AG10803 (cell line): ENCODE measurements at places on chromosomes 2 and 18.

- DNase-seq, result peak; percentile 15
These were observed 52.2 kb downstream of the C1QL2 start for GRCh38 chr2:119106301-119106897.

- DNase-seq, result no peak
These were observed 214.2 kb downstream of the BCL11A start for GRCh38 chr2:60339286-60339685.

GRCh38 chr2:33598561-33599174 is 431 bp downstream of the FAM98A start:
- DNase-seq, result peak; percentile 49

DNA sequence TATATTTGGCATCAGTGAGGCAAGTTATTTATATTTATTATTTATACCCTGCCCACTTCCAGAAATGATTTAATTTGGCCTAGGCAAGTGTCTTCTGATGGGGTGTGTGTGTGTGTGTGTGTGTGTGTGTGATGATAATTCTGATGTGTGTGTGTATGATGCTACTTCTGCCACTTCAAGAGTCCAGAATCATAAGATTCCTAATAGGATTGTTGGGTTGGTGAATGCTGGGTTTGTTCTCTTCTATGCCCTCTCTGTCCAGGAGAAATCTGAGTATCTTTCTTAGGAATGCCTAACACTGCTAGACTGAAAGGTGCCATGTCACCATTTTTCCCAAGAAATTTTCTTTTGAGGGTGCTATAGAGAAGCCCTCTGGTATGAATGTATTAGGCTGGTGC is 122.5 kb downstream of the SPTBN1 start:
- no peak for DNase-seq

DNA sequence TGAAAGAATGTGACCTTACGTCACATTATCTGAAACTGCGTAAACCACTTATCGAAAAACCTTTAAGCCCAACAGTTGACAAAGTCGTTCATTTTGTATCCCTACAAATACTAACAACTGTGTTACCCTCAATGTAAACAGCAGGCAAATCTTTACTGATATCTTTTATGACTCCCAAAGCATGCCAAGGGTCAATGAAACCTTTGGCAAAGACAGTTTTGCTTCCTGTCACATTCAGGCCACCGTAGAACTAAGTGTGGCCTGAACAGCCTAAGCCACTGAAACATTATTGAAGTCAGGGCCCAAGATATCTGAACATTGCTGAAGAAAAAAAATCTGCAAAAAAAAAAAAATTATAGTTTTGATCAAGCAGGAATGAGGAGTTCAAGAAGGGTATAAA is 77.3 kb downstream of the FAM124B start:
- no peak for DNase-seq

GRCh38 chr2:105812180-105813044 is 67.7 kb downstream of the NCK2 start:
- DNase-seq, result peak; percentile 58

DNA sequence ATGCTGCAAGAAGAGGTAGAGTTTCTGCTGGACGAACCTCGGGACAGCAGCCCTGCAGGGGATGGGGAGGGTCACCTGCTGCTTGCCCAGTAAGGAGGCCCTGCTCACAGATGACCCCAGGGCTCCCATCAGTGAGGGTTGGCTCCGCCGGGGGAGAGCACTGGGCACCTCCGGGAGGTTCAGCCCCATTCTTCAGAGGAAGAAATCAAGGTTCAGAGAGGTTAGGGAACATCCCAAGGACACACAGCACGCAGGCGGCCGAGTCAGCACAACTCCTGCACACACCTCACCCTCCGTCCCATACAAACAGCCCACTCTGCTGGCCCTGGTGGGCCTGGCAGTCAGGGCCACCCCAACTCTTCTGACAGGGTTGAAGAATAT is 11.7 kb upstream of the CCDC74B start:
- DNase-seq, result no peak

- no peak for DNase-seq
These were observed 66.7 kb downstream of the COPS8 start for GRCh38 chr2:237152361-237152760.

DNA sequence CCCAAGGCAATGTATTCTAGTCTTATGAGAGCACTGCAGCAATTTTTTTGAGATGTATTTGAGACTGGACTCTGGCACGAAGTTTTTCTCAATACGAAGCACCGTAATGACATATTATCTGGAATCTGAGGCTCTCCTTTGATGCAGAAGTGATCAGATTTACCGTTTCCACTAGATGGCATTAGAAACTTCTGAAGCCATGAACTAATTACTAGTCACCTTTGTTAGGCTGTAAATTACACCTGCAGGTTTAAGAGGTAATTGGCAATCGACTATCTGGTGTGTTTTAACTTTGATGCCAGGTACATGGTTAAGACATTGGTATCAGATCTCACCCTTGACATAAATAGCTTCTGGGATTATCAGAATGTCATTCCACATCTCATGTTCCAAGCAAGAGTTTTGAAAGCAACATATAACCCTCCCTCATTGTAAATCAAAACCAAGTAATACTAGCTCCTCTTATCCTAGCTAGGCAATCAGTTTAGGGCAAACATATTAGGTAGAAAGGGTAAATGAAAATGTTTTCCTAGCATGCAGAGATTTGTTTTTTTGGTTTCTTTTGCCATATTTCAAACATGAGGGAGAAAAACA is 254.6 kb upstream of the SPRED2 start:
- no peak for DNase-seq

DNA sequence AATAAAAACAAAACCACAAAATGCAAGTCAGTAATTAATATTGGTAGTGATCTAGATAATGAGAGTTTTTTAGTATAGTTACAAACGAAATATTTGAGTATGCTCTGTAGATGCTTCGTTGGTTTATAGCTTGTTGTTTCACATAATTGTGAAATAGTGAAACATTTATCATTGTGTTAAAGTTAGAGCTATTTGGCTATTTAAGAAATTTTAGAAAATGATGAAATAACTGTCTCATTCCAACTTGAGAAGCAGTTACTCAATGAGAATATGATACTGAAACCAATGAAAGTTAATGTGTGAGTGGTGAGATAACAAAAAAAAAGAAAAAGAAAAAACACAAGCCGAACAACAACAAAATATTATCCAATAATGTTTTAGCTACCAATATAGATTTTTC is 475.6 kb upstream of the ZEB2 start:
- peak; percentile 76 for DNase-seq

GRCh38 chr2:204730603-204731002 is 185.3 kb downstream of the PARD3B start:
- no peak for DNase-seq

- DNase-seq, result peak; percentile 98
These were observed 775.5 kb downstream of the RNF144A start for GRCh38 chr2:7692657-7693161.

GRCh38 chr18:74337155-74337911 is 21.7 kb downstream of the C18orf63 start:
- no peak for DNase-seq

GRCh38 chr2:237723602-237724001 is 75.0 kb upstream of the RBM44 start:
- peak; percentile 44 for DNase-seq

GRCh38 chr18:53534695-53535094 is 689.8 kb downstream of the MBD2 start:
- peak; percentile 1 for DNase-seq

DNA sequence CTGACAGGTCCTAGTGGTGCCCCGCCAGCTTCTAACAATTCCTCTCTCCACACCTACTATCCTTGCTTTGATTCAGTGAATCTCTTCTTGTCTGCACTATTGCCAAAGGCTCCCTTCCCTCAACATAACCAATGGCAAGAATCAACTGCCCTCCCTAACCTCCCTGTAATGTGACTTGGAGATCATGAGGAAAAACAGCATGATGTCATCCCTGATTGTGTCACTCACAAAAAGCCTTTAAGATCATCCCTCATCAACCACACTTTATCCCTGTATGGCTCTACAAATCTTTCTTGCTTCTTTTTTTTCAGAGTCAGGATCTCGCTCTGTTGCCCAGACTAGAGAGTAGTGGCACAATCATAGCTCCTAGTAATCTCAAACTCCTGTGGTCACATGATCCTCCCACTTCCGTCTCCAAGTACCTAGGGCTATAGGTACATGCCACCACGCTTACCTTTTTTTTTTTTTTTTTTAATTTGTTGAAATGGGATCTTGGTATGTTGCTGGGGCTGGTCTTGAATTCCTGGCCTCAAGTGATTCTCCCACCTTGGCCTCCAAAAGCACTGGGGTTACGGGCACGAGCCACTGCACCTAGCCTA is 19.7 kb downstream of the SAP130 start:
- DNase-seq, result no peak

DNA sequence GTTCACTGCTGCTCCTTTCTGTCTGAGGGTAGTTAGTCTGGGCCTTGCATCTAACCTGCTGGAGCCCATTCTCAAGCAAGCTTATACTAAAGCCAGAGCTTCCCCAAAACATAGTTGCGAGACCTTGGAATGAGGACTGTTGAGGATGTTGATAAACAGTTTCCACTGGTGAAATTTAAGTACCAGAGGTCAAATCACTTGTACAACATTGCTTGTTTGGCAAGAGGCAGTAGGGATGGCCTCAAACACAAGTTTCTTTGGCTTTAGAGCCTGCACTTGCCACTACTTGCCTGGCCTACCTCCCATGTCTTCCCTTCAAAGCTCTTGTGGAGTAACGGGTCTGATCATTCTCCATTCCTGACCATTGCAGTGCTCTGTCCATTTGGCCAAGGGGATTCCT is 262.7 kb downstream of the FHOD3 start:
- no peak for DNase-seq

DNA sequence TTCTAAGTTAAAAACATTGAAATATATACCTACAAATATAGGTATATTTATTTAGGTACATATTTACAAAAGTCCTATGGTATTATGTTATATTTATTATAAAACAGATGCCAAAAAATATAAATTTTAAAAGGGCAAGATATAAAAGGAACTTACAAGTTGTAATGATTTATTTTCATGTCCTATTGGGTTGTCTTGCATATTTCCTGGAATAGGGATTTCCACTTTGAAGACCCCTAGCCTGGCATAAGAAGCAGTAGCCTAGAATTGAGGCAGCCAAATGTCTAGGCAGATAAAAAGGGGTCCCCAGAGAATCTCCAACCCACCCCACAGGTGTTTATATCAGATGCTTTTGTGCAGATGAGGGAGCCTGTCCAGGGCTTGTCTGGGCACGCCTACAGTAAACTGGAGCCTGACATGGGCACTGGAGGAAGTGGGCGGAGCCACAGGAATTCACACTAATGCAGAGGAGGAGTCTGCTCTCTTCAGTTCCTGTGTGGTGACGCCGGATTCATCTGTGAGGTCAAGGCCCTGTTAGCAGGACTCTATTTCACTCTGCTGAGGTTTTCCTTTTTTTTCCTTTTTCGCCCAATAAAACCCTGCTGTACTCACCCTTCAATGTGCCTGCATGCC is 1088.9 kb upstream of the PIK3C3 start:
- peak; percentile 11 for DNase-seq

DNA sequence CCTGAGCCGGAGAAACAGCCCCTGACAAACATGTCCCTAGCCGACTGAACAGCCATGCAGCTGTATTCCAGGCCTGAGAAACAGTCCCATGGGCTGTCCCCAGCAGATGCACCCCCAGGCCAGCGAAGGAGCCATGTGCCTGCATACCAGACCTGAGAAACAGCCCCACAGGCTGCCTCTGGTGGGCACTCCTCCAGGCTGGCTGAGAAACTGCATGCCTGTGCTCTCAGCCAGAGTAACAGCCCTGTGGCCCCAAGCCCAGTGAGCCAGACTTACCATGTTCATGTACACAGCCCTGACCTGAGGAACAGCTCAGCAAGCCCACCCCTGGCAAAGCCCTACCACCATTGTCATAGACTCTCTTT is 24.8 kb downstream of the BOLL start:
- DNase-seq, result no peak

GRCh38 chr2:46971929-46972328 is 56.3 kb upstream of the MCFD2 start:
- no peak for DNase-seq
